Regular cardiac myocyte (primary cell): ENCODE measurements at places on chromosomes 4 and X. TPM values are rescaled to one million over a fixed set of nuclear protein-coding genes. Genes with fewer than 3 reads are reported as not detected.

PRICKLE3 gene
- 5.0 and 6.2 TPM in 2 replicates for total RNA-seq

TRIM60 gene
- not detected in 2 replicates for total RNA-seq

DGKK gene
- total RNA-seq: not detected in 2 replicates

CAPN6 gene
- under 0.01 TPM in 1 of 2 replicates, not detected in the other for total RNA-seq

ZNF827 gene
- 2.3 and 6.8 TPM in 2 replicates for total RNA-seq

RRH gene
- total RNA-seq: not detected in 2 replicates

HADH gene
- 7.3 and 15.3 TPM in 2 replicates for total RNA-seq

SOD3 gene
- total RNA-seq: 9.4 and 156 TPM in 2 replicates

NRK gene
- total RNA-seq: under 0.01 and 0.56 TPM in 2 replicates

PRR32 gene
- not detected in 2 replicates for total RNA-seq

NAT8L gene
- total RNA-seq: under 0.01 TPM in 2 replicates

QRFPR gene
- not detected in 2 replicates for total RNA-seq

C4orf50 gene
- under 0.01 TPM in 1 of 2 replicates, not detected in the other for total RNA-seq

TMEM128 gene
- total RNA-seq: 23.8 and 24.0 TPM in 2 replicates

PLK4 gene
- 2.5 and 19.6 TPM in 2 replicates for total RNA-seq

PHOX2B gene
- total RNA-seq: not detected in 2 replicates
